ENCODE measurements at places on chromosomes 1 and 21.
A peak's percentile ranks its signal among the peaks of the same experiment; 100 is the strongest.

DNA sequence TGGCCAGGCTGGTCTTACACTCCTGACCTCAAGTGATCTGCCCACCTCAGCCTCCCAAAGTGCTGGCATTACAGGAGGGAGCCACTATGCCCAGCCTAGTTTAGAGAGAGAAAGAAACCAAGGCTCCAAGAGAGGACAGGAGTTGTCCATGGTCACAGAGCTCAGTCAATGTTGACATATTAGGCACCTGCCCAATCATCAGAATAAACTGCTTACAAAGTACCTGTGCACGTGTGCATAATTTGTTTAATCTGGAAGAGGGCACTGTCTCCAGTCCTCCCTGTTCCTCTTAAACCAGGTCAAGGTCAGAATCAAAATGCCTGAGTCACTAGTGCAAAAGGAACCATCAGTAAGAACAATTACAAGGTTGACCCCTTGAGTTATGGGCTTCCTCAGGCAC, 20.3 kb upstream of the MPZL1 start:
- no peak for DNase-seq

DNA sequence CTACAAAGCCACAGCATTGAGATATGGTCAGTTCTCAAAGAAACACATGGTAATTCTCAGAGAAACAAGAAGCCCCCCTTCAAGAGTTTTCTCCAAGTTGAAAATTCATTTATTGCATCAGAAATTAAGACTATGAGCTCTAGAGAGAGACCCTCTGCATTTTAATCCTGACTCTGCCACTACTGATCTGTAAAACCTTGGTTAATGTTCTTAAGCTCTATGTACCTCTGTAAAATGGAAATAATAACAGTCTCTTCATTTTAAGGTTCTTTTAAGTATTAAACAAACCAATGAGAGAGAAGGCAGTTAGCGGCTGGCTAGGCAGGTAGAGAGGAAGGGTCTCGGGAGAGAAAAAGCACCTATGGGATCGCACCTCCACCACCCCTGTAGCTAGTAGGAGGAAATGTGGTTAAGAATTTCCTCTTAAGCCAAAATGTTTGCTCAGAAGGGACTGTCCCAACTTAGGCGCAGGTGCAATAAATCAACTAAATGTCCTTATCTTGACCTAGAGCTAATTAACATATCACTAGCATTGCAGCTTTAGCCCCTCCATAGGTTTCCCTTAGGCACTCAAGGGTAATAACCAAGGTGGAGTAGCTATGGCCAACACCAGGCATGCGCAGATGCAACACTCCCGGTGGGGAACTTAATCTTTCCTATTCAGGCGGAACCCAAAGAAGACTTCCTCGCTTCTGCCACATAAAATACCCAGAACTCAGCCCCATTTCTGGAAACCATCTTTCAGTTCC, 1685.4 kb downstream of the MRPL39 start:
- no peak for DNase-seq

DNA sequence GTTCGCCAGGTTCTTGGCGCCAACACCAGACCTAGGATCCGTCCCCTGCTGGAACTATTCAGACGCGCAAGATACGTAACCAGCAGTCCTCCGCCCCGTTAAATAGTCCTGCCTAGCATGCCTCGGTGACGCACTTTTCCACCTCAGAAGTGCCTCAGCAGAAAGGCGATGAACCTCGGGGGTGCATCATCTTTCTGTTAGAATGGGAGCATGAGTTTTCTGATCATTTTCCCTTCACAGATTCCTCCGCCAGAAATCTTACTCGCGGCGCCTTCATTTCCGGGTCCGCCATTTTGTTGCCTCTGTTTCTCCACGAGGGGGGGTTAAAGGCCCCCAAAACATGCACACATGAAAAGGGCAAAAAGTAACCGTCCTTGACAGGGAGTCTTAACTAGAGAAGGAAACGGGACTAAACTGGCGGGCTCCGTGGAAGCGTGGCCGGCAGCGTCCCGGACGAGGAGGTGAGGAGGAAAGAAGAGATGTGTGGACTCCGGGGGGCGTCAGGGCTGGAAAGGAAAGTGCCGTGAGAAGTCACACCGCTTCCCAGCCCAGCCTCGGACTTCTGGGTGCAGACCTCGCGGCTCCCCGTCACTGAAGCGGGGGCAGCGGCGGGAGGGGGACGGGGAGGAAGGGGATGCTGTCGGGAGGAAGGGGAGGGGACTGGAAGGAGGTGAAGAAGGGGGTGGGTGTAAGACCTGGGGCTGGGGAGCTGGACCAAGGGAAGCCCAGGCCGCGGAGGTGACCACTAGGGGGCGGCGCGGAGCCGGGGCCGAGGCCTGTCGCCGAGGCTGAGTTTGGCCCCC, at the start of gene GABPB2:
GABPB2 (plus strand) TSS at position 288 of the 803 bp plus-strand sequence. CDS start 17,429 bp downstream, outside the sequence.
- peak; percentile 86 for DNase-seq

GRCh38 chr1:207787776-207788175, 35.9 kb downstream of the CD46 start:
- DNase-seq = no peak

GRCh38 chr1:226233293-226233692, 9.8 kb downstream of the MIXL1 start:
- no peak for DNase-seq

GRCh38 chr1:34787461-34788420, 5.1 kb upstream of the GJA4 start:
- DNase-seq = no peak

- no peak for DNase-seq
These were observed 895 bp upstream of the PDZK1 start for GRCh38 chr1:145708063-145708462.

DNA sequence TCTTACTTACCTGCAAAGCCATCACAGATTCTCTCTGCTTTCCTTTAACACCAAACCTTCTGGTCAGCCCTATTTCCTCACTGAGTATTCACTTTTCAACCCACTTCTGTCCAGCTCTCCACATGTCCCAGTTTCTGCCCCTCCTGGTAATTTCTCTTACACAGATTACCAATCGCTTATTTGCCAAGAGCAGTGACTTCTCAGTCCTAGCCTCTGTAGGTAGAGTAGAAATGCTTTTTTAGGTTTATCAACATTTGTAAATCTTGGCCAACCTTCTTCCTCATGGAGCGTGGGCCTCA, 33.6 kb upstream of the LRRC8C start:
- no peak for DNase-seq

- DNase-seq = no peak
These were observed 120.4 kb downstream of the SIPA1L2 start for GRCh38 chr1:232509570-232509969.

- no peak for DNase-seq
These were observed 70.4 kb upstream of the HMCN1 start for GRCh38 chr1:185663771-185664296.

- no peak for DNase-seq
These were observed at the start of gene OR10J5 for GRCh38 chr1:159535907-159536306. Gene OR10J5 (minus strand): TSS chr1:159536007. CDS start chr1:159536007, 0 bp downstream.

GRCh38 chr1:24932725-24933294, 2.7 kb upstream of the RUNX3 start:
- no peak for DNase-seq

GRCh38 chr1:162128693-162129356, 59.3 kb downstream of the NOS1AP start:
- no peak for DNase-seq

GRCh38 chr1:159172614-159173291, 1.3 kb downstream of the CADM3 start:
- no peak for DNase-seq

- no peak for DNase-seq
These were observed 9.9 kb downstream of the KCNJ15 start for GRCh38 chr21:38266732-38267131.

- no peak for DNase-seq
These were observed 18.5 kb upstream of the MAGOH start for GRCh38 chr1:53256511-53257453.

- no peak for DNase-seq
These were observed 11.3 kb downstream of the C1orf116 start for GRCh38 chr1:207021139-207021861.

GRCh38 chr1:27357281-27358037, 9.3 kb downstream of the MAP3K6 start:
- DNase-seq = peak; percentile 71

DNA sequence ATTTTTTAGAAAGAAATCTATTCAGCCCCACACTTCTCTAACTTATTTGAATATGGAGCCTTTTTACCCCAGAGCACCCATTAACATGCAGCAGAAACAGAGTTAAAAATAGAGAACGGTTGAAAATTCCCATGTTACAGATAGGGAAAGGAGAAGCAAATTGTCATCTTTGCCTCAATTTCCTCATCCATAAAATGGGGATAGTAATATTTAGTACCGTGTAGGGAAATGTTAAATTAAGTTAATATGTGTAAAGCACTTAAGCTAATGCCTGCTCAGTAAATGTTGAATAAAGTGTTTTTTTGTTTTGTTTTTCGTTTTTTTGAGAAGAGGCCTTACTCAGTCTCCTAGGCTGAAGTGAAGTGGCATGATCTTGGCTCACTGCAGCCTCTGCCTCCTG, 50.3 kb downstream of the NAV1 start:
- no peak for DNase-seq

DNA sequence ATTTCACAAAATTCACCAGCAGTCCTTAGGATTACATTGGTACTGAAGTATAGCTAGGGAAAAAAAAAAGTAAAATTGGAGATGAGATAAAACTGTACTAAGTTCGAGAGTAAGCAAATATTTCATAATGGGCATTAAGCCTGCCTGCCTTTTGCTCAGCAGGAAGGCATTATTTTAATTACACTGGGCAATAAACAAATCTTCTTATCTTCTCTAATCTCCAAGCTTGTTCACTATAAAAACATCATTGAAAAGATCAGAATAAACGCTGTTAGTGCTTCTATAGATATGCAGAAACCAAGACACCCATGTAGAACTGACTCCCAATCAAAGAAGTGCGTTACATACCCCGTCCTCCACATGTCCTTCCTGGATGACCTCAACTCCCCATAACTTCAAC, 174.2 kb upstream of the CHODL start:
- DNase-seq = no peak

- no peak for DNase-seq
These were observed 3.5 kb upstream of the BCAN start for GRCh38 chr1:156638189-156638985.

DNA sequence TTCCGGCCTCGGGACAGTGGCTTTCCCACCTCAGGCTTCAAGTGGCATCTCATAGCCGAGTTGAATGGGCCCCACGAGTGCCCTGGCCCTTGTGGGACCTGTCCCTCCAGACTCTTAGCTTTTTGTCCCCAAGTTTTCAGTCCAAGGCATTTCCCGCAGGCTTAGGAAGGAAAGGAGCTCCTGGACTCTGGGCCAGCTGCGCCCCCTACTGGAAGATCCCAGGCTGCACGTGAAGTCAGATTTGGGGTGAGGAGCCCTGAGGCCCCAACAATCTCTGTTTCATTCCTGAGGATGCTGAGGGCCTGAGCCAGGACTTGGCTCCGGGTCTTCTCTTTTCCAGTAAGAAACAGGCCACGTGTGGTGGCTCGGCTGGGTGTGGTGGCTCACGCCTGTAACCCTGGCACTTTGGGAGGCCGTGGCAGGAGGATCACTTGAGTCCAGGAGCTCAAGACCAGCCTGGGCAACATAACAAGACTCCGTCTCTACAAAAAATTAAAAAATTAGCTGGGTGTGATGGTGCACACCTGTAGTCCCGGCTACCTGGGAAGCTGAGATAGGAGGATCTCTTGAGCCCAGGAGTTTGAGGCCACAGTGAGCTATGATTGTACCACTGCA, 67.4 kb downstream of the ARHGEF10L start:
- DNase-seq = peak; percentile 39

- DNase-seq = no peak
These were observed 7.3 kb downstream of the PFKL start for GRCh38 chr21:44306936-44307704.

DNA sequence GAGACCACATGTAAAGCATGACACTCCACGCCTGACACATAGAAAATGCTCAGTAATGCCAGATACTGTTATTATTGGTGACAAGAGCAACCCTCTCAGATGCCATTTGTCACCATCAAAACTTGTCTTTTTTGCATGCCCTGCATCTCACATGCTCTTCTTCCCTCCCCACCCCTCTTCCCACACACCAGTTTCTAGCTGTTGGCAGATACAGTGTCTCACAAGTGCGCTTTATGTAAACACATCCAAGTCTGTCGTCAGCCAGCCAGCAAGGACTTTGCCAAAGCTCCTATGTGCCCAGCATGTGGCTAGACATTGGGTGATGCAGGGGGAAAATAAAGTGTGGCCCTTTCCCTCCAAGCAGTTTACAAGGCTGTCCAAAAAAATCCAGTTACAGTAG, 44.9 kb upstream of the EPHA8 start:
- no peak for DNase-seq

DNA sequence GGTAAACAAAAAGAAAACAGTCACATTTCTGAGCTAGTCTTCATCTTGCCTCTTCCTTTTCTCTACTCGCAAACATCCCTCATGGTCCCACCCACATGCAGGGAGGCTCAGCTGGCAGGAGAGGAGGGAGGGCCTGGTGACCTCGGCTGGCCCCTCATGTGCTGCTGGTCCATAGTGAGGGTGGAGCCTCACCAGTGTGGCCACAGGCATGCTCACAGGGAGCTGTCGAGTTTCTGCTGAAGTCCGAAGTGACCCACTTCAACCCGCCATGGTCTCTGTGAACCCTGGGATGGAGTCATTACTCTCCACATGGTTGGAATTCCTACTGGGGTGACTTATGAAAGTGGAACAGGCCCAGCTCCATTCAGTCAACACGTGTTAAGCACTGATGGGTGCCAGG, 253.4 kb downstream of the RHOU start:
- DNase-seq = no peak

GRCh38 chr1:225597926-225598575, 54.9 kb downstream of the ENAH start:
- DNase-seq = no peak

DNA sequence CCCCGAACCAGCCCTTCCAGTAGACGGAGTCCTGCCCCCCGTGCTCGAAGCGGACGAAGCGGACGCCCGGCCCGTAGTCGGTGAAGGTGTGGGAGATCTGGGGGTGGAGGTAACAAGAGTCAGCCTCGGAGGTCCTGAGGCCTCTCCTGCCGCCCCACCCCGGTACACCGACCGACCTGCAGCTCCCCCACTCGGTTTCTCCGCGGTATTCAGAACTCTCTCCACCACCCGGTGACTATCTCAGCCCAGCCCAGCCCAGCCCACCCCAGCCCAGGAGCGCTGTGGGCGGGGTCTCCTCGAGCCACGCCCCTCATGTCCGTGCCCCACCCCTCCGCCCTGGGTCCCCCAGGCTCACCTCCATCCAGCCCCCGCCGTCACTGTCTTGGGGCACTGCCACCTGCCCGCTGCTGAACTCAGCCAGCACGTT, 5.5 kb downstream of the FBXO2 start:
- DNase-seq = no peak
